ENCODE measurements at places on chromosomes 12 and 14.
A peak's percentile ranks its signal among the peaks of the same experiment; 100 is the strongest.

- DNase-seq: no peak
Observed at GRCh38 chr14:105258846-105259245, 10.5 kb downstream of the BTBD6 start.

DNA sequence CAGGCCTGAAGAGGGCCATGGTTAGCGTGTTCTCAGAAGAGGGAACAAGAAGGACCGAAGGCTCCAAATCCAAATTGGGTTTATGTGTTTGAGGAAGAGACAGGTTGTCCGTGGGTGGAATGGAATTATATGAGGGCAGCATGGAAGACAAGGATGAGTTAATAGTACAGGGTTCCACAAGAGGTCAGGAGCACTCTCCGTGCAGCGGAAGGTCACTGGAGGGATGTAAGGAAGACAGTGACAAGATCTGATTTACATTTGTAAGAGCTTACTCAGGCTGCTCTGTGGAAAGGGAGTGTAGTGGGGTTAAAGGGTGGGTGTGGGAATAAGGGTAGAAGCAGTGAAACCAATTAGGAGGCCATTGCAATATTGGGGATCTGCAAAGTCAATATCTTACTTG, 97.0 kb downstream of the TPH2 start:
- no peak for DNase-seq

DNA sequence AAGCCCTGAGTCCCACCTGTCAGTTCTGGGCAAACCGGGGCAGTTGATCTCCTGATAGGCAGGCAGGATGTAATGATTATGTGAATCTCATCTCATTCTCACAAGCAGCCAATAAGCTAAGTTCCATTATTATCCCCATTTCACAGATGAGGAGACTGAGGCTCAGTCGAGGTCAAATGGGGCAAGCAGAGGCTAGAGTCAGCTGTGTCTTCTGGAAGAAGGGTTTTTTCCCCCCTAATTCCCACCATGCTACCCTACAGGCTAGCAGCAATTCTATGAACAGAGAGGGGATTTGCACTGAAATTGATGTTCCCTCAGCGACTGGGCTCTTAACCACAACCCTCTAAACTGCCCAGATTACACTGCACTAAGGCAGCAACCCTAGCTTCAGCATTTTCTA, 93.8 kb upstream of the MAP1LC3B2 start:
- DNase-seq: no peak

- DNase-seq: peak; percentile 42
Observed at GRCh38 chr14:104130974-104131651, 7.3 kb upstream of the KIF26A start.

- no peak for DNase-seq
Observed at GRCh38 chr12:100164153-100164704, 21.6 kb upstream of the BLTP3B start.

DNA sequence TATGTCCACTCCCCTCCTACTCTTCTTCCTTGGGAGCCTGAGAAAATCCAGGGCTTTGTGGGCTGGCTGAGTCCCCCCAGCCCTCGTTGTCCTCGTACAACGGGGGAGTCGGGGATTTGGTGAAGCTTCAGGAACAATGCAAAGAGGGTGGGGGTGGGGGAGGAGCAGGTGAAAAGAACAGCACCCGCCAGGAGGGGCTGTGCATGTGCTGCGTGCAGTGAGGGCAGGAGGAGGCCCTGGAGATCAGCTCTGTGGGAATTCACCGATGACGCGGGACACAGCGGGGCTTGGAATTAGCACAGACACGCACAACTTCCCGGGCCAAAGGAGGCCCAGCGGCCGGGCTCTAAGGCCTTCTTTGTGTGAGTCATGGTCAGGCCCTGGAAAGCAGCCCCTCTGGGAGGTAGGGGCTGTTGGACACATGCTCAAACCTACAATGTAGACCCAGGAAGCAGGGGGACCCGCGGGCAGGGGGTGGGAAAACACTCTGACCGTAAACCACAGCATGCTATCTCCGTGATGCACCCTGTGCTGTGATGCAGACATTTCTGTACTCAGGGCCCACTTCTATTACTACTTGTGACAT, 32.8 kb downstream of the RBM19 start:
- DNase-seq: no peak

Measured in germinal center (tissue), 1 donor.